Ovary (tissue), 10 donors: ENCODE measurements at places on chromosomes 4 and X. TPM values are rescaled to one million over a fixed set of nuclear protein-coding genes. Genes with fewer than 3 reads are reported as not detected.

The MAGEB1 gene
- not detected for polyA plus RNA-seq

The ARHGEF6 gene
- 13.6 TPM for polyA plus RNA-seq

The LDOC1 gene
- 51.7 TPM for polyA plus RNA-seq

The CCDC110 gene
- 2.7 TPM for polyA plus RNA-seq

The TAPT1 gene
- polyA plus RNA-seq = 36.7 TPM

The SULT1B1 gene
- polyA plus RNA-seq = 0.82 TPM

The TRIM75 gene
- not detected for polyA plus RNA-seq

The TEC gene
- polyA plus RNA-seq = 0.67 TPM

The NKX1-1 gene
- polyA plus RNA-seq = not detected

The MAGEC1 gene
- not detected for polyA plus RNA-seq

The NXF3 gene
- polyA plus RNA-seq = 0.23 TPM

The TCP11X1 gene
- not detected for polyA plus RNA-seq

The TCEANC gene
- polyA plus RNA-seq = 2.6 TPM

The NOX1 gene
- 0.28 TPM for polyA plus RNA-seq

The MSANTD1 gene
- polyA plus RNA-seq = 0.15 TPM

- no peak for DNase-seq
Observed at GRCh38 chr4:174119051-174119450, 164.4 kb downstream of the FBXO8 start.

- DNase-seq = peak; percentile 58
Observed at GRCh38 chrX:154409222-154409871, at the start of gene DNASE1L1. DNASE1L1 (minus strand) TSS chrX:154409254; CDS start chrX:154405568, 3,686 bp downstream.

- no peak for DNase-seq
Observed at GRCh38 chrX:42577936-42578470, 200.0 kb downstream of the PPP1R2C start.

DNA sequence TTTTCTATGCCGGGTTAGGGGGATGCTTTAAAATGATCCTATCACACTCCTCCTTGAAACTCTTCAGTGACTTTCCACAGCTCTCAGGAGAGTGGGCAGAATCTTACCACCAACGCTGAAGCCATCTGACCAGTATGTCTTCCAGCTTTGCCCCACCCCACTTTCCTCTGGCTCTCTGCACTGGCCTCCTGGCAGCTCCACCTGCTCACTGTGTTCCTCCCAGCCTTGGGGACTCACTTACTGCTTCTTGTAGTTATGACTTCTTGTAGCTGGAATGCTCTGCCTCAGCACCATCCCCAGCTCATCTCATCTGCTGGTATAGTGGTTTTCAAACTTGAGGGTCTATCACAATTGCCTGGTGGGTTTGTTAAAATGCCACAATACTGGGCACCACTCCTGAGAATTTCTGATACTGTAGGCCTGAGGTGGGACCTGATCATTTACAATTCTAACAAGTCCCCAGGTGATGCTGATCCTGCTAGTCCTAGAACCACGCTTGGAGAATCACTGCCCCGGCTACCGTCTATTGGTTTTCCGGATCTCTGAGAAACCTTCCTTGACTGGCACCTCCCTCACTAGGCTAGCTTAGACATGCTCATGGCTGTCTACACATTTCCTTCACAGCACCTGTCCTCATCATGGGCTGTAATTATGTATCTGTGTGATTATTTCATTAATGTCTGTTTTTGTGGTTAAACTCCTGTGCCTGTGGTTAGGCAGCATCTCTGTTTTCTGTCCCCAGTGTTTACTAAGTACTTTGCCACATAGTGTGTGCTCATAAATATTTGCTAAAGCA, 152.2 kb downstream of the MGST2 start:
- DNase-seq = no peak

- DNase-seq = peak; percentile 64
Observed at GRCh38 chr4:122798101-122798500, 28.5 kb upstream of the FGF2 start.

- DNase-seq = no peak
Observed at GRCh38 chr4:86442881-86443280, 83.0 kb upstream of the MAPK10 start.

- DNase-seq = no peak
Observed at GRCh38 chrX:2888309-2888708, 40.8 kb downstream of the ARSD start.

GRCh38 chr4:2930135-2930757, 33.0 kb downstream of the NOP14 start:
- no peak for DNase-seq

DNA sequence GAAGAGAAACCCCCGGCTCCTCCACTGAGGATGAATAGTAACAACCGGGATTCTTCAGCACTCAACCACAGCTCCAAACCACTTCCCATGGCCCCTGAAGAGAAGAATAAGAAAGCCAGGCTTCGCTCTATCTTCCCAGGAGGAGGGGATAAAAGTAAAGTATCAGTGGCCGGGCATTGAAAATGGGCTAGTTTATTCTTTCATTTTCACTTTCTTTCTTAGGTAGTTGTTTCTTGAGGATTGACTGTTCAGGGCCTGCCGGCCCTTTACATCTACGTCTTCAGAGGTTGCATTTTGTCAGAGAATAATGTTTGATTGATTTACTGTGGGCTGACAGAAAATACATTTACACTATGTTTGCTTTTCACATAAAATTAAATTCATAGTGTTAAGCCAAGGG, 27.1 kb downstream of the PAK3 start:
- DNase-seq = no peak

- DNase-seq = no peak
Observed at GRCh38 chr4:111127841-111128240, 505.0 kb upstream of the PITX2 start.

- no peak for DNase-seq
Observed at GRCh38 chr4:26386386-26386785, 65.6 kb downstream of the RBPJ start.

DNA sequence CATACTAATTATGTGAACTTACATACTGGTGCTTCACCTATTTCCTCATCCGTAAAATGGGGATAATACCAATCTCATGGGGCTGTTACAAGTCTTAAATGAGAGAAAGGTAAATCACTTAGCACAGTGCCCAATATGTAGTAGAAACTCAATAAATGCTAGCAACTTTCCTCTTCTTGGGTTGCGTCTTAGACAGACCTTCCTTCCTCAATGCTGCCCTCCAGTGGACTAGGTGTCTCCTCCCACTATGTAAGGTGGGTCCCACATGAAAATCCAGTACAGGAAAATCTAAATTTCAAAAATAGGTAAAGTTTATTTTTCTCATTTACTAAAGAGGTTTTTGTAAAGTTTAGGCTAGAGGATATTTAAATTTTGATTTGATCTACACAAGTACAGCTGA, 20.6 kb downstream of the ZDHHC9 start:
- peak; percentile 12 for DNase-seq

DNA sequence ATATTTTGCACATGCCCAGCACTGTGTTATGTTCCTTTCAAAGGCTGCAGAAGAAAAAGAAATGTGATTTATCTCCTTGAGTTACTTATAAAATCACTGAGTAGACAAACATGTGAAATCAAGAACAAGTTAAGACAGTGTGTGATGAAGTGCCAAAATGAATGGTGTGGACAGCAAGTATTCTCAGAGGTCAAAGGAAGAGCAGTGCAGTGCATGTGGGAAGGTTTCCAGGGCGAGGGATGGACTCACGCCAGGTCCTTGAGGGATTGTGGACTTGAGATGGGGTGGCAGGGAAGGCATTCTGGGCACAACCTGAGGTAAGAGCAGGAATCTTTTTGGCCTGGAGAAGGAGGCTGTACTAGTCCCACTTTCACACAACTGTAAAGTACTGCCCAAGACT, 115.5 kb downstream of the FNIP2 start:
- no peak for DNase-seq

GRCh38 chr4:176309772-176310171, 10.0 kb upstream of the SPCS3 start:
- DNase-seq = no peak

DNA sequence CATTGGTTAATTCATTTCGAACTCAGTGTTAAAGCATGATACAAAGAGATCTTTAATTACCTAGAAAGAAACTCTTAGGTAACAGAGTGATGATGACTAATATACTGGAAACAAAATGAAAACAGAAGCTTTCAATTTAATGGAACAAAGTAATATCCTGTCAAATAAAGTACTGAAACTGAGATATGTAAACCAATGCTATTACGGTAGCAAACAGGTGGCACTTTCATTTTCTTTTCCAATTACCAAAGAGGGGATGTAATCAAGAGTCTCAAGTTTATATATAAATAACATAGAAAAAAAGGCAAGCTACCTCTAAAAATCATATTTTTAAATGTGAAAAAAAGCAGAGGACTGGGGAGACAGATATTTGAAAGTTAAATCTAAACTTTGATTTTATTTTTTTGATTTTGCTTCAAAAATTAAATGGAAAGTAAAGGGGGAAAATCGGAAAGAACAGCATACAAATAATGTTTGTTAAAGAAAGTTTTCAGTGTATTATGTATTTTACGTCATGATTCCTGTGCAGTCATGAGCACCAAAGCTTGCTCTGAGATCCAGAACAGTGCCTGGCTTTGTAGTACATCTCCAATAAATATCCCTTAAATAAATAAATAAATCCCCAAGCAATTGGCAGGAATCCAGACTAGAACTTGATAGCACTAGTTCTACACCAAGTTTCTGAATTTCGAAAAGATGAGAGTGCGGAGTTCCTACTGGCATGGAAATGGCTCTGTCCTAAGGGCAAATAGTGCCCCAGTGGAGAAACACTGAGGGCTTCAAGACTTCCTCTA, 25.0 kb upstream of the RAPGEF2 start:
- DNase-seq = no peak

GRCh38 chr4:142447009-142447408, 399.1 kb downstream of the INPP4B start:
- DNase-seq = no peak

- DNase-seq = no peak
Observed at GRCh38 chr4:148787831-148788477, 345.7 kb upstream of the NR3C2 start.

GRCh38 chr4:133802359-133803140, 399.0 kb downstream of the PABPC4L start:
- DNase-seq = no peak

GRCh38 chr4:60944060-60944459, 256.1 kb upstream of the ADGRL3 start:
- DNase-seq = no peak

GRCh38 chr4:26061248-26061986, 147.4 kb downstream of the SMIM20 start:
- no peak for DNase-seq

DNA sequence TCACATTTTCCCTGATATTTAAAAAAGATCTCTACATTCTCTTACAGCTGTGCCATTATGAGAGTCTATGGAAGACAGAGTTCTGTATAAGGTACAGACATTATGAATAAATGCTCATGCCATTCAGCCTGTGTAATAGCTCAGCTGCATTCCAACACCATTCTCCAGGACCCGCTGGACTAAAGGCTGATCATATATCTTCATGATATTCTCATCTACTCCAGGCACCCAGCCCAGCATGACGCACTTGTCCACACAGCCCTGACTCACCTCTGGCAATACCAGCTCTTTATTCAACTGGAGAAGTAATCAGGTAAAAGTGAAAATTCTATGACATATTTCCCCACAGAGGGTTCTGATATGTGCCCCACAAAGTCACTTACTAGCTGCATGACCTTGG, 437.5 kb upstream of the FGF16 start:
- no peak for DNase-seq

DNA sequence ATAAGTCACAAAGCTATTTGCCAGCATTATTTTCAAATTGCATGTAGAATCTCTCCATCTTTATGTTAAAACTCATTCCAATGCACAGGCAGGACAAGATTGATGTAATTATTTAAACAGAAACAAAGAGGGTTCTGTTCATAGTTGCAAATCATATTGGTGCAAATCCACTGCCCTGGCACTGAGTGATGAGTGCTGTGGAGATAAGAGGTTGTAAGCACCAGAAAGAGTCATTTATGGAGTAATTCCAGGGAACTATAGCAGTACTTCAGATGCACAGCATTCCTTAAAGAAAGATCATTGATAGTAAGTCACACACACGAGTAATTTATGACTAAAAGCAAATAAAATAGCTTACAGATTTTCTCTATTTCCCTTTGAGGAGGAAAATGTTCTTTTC, 337.7 kb upstream of the CTSO start:
- DNase-seq = no peak
